ENCODE measurements at places on chromosomes 1 and 21. TPM values are rescaled to one million over a fixed set of nuclear protein-coding genes. Genes with fewer than 3 reads are reported as not detected.

The B3GALT2 gene
- total RNA-seq: not detected

The SDCCAG8 gene
- 49.3 TPM for total RNA-seq

The PTGER3 gene
- total RNA-seq: not detected

The VWA5B1 gene
- not detected for total RNA-seq

The PPOX gene
- total RNA-seq: 10.7 TPM

The MAP3K6 gene
- total RNA-seq: 13.2 TPM

The LMX1A gene
- total RNA-seq: not detected

The REN gene
- total RNA-seq: not detected

The TCEA3 gene
- 0.42 TPM for total RNA-seq

The CLDN17 gene
- total RNA-seq: not detected

The BGLAP gene
- not detected for total RNA-seq

The CNN3 gene
- 54.4 TPM for total RNA-seq
